ENCODE measurements at places on chromosomes 12 and 14. TPM values are rescaled to one million over a fixed set of nuclear protein-coding genes. Genes with fewer than 3 reads are reported as not detected.
A peak's percentile ranks its signal among the peaks of the same experiment; 100 is the strongest.

Gene PDZRN4
- not detected for total RNA-seq

Gene PNP
- total RNA-seq, result 90.1 TPM

Gene TMTC1
- total RNA-seq, result 0.38 TPM

Gene KCNC2
- not detected for total RNA-seq

Gene GYS2
- total RNA-seq, result not detected

Gene YAF2
- 11.1 TPM for total RNA-seq

Gene CD163
- not detected for total RNA-seq

Gene GLS2
- 6.9 TPM for total RNA-seq

Gene CELA1
- total RNA-seq, result not detected

Gene SCAF11
- total RNA-seq, result 44.0 TPM

Gene KRT72
- not detected for total RNA-seq

Gene RD3L
- total RNA-seq, result not detected

DNA sequence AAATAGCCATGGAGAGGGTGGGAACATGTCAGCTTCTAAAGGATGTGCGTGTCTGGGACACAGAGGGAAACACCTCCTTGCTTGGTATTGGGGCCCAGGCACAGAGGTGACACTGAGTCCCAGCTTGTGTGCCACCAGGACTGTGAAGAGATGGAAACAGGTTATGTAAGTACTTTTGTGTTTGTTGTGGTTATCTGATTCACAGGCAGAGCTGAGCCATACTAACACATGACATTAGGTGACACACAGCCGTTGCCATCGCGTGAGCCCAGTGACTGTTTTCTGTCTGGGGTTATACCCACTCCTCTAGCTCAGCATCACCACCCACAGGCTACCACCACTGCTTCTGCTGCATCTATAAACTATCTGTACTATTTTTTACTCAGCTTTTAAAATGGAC, 12.1 kb upstream of the FLVCR2 start:
- no peak for DNase-seq

DNA sequence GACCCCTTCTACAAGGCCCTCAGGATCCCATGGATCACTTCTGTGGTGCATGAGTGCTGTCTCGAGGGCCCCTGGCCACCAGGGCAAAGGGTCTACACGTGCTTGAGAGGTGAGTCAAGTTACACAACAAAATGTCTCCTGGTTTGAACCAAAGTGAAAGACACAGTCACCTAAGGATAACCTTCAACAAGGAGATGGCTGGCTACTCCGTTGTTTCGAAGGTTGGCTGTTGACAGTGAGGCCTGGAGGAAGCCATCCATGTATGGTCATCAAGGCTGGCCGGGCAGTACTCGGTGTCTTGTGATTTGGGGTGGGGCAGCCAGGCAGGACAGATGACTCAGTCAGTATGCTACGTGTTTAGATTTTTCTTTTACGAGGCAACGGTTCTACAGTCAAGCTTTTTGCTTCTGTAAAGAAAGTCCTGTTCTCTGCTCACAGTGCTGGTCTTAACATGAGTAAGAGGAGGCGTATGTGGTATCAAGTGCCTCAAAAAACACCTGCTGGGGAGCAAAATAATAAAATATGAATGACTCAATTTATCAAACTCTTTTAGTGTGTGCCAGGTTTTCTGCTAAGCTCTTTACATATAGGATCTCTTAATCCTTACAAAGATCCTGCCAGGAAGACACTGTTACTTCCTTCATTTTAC, 18.0 kb upstream of the NT5DC3 start:
- peak; percentile 92 for DNase-seq

DNA sequence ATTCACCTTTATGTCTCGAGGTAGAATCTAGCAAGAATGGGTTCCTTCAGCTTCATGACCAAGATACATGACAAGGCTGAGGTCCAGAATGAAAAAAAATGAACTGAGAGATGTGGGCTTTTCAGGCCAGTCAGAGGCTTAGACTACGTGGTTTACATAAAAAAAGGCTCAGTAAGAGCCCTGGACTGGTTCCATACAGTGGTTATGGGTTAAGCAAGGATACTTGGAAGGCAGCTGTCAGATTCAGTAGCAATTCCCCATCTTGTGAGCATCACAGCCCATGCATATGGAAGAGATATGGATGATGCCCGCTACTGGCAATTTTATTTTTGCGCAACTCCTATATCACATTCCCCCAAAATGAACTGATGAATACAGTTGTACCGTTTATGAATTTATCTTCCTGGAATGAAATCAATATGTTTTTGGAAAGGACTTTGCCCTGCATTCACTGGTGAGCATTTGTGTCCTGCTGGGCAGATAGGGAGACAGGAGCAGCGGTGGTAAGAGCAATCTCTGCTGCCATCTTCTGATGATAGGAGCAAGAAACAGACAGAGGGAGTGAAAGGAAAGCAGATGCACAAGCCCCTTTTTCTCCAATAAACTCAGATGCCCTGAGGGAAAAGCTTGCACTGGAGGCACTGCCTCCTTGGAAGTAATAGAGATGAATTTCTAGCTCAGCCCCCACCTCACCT, 280.4 kb downstream of the GALC start:
- no peak for DNase-seq

DNA sequence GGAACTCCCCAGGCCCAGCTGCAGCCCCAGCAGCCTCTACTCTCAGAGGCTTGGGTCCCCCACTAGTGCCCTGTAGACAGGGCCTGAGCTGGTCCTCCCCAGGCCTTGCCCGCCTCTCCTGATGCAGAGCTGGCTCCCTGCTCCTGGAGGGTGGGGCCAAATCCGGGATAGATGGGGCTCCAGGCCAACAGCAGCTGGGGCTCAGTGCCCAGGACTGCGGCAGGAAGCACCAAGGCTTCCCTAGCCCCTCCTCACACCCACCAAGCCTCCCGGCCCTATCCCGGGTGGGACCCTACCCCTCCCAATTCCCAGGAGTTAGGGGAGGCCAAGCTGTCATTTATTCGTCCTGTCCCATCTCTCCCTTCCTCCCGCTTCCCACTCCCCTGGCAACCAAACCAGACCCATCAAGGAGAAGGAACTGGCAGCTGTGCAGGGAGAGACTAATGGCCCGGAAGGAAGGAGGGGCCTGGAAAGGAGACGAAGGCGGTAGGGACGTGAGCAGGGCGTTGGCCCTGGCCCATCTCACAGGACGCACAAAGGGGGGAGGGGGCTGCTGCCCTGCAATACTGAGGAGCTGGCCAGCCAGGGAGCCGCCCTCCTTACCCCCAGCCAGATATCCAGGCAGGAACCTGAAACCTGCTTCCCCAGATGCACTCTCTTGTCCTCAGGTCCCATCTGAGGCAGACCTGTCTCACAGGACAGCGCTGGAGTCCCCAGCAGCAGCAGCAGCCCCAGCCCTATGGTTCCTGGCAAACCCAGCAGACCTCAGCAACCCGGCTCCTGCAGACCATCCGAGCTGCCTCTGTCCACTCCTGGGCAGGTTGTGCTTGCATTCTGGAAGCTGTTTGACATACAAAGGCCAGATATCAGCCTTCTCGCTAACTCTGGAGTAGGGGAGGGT, 1.6 kb upstream of the PRPH start:
- no peak for DNase-seq

DNA sequence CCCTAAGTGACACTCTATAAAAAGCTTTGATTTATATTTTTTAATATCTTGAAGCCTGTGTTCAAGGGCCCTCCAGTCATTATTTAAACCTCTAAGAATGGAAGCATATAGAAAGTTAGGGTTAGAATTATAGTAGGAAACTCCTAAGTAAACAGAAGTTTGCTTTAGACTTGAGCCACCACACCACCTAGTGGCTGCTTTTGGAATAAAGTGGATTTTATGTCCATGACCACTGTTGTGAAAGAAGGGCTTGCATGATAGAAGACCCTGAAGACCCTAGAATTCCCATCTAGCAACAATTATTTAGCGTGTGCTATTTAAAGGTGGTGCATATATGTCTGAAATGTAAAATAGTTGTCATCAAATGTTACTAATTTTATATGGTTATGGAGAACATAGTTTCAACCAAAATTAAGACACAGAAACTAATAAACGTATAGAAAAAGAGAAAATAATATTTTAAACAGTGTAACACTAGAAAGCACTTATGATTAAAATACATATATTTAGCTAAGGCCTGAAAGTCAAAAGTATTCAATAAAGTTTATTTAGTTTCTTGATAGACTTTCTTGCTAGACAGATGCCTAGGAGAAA, 21.3 kb downstream of the LRRIQ1 start:
- DNase-seq, result peak; percentile 54

GRCh38 chr12:124336742-124337520, 42.0 kb downstream of the RFLNA start:
- DNase-seq, result no peak

GRCh38 chr12:116339062-116339461, 61.6 kb upstream of the MED13L start:
- DNase-seq, result no peak

- DNase-seq, result no peak
These were observed 132.6 kb downstream of the SLC38A6 start for GRCh38 chr14:61113561-61114225.

DNA sequence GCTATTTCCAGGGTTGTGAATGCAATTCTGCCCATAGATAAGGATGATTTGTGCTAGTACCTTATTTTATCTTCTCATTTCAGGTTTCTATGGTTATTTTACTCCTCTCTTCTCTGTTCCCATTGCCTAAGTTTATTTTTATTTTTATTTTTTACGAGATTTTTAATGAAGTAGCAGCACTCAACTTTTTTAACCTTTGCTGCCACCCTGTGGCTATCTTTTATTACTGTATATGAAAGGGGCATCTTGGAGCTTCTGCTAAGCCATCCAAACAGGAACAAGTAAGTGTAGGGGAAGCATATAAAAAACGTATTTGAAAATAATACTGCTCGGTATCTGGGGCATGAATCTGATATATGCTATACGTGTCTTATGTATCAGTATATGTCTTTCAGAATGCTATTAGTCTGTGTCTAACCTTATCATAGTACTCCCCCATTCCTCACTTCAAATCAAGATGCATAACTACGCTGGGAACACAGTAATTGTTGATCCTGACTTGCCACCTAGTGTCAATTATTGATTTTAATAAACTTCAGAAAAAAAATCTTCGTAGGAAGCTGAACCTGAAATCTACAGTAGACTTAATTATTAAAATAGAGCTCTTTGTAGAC, 60.3 kb downstream of the KLRG1 start:
- peak; percentile 58 for DNase-seq

DNA sequence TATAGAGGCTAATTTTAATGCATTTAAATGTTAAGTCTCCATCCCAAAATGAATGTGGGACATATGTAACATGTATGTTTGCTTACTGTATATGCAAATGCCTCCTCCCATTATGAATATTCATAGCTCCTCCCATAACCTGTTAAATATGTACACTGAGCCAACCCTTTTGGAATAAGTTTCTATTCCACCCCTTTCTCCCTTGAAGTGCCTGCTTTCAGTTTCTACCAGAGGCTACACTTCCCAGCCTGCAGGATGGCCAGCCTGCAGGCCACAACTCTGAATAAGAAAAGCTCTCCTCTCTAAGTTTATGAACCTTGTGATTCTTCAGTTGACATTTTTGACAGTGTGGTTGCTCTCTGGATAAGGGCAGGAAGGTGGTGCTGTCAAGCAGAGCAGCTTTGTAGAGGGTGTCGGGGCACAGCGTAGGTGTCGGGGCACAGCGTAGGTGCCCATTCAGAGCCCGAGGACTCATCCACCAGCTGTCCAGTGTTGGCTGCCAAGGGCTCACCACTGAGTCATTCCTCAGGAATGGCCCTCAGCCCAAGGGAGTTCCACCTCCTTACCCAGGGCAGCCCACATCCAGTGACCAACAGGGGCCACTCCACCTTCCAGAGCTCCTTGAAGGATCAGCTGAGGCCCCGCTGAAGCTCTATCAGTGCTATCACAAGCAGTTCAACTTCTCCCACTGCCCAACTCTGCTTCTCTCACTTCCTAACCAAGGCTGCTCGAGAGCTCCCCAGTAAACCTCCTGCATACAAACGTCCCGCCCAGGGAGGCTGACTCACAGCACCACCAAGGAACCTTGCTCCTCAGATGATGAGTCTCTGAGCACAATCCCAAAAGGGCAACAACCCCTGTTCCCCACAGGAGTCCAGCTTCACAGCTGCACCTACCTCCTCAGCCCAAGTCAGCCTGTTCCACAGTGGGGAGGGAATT, 31.4 kb downstream of the VWF start:
- peak; percentile 94 for DNase-seq

DNA sequence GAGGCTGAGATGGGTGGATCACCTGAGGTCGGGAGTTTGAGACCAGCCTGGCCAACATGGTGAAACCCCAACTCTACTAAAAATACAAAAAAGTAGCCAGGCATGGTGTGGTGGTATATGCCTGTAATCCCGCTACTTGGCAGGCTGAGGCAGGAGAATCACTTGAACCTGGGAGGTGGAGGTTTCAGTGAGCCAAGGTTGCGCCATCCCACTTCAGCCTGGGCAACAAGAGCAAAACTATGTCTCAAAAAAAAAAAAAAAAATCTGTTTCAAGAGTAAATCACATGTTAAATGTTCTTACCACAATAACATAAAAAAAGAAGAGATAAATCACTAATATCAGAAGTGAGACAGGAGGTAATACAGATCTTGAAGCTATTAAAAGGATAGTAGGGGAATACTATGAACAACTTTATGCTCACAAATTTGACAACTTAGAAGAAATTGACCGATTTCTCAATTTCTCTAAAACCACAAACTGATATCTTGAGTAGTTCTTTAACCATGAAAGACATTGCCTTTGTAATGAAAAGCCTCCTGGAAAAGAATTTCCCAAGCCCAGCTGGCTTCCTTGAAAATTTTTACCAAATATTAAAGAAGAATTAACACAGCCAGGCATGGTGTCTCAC, 37.7 kb downstream of the TAOK3 start:
- no peak for DNase-seq

DNA sequence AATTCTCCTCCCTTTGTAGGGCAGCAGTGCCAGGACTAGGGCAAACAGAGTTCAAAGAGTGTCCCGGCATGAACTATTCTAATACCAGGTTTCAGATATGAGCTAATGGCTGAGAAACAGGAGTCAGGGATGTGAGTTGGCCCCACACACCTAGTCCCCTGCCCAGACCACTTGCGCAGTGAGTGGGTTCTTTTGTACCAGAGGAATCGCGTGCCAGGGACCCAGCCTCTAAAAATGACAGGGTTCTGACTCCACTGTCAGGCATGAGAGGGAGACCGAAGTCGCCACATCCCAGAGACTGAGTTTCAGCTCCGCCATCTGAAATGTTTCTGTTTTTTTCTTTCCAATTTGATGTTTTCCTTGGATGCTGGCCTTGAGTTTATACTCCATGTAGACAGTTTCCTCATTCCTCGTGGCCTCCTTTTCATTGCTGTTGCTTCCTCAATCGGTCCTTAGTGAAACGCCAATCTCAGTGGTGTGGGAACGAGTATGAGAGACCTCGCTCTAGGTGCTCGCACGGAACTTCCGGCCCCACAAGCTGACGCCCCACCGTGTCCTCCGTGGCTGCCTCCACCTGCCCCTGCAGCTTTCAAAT, 31.5 kb downstream of the FBXL14 start:
- DNase-seq, result no peak

DNA sequence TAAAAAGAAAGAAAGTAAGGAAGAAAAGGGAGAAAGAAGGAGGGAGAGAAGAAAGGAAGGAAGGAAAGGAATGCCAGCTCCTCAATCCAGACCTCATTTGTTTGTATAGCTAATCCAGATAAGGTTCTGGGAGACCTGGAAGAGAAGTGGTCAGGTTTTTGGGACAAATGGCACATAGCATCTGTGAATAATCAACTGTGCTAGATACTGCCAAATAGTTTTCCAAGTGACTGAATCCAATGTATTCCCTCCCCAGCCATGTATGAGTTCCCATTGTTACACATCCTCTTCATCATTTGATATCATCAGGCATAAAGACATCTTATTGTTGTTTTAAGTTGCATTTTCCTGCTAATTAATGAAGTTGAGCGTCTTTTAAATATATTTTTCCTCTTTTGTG, 18.6 kb upstream of the PTGR2 start:
- no peak for DNase-seq

- peak; percentile 57 for DNase-seq
These were observed 25.9 kb upstream of the CRIP2 start for GRCh38 chr14:105448706-105449111.

- DNase-seq, result no peak
These were observed 127.3 kb upstream of the TMPO start for GRCh38 chr12:98388126-98388525.
